ENCODE measurements at places on chromosomes 2 and 18.

DNA sequence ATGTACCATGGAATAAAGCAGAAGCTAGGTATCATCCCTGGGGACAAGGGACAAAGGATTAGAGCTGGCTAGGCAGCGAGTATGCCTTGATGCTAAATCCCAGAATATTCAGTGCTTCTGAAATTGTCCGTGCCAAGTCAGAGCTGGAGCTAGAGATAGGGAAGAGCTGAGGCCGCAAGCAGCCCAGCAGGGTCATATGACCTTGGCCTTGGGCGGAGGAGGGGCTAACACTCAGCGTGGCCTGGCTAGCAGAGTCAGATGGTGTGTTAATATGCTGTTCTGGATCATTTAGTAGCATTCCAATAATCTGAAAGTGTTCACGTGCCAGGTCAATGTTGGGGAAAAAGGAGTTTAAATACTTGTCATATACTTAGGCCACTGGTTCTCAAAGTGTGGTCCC, 374.8 kb downstream of the CLIP4 start:
- DNase-seq = no peak

GRCh38 chr2:119179991-119180390, 21.4 kb upstream of the C1QL2 start:
- no peak for DNase-seq

- peak; percentile 0 for DNase-seq
These were observed 887.9 kb downstream of the NRXN1 start for GRCh38 chr2:50143822-50144575.

DNA sequence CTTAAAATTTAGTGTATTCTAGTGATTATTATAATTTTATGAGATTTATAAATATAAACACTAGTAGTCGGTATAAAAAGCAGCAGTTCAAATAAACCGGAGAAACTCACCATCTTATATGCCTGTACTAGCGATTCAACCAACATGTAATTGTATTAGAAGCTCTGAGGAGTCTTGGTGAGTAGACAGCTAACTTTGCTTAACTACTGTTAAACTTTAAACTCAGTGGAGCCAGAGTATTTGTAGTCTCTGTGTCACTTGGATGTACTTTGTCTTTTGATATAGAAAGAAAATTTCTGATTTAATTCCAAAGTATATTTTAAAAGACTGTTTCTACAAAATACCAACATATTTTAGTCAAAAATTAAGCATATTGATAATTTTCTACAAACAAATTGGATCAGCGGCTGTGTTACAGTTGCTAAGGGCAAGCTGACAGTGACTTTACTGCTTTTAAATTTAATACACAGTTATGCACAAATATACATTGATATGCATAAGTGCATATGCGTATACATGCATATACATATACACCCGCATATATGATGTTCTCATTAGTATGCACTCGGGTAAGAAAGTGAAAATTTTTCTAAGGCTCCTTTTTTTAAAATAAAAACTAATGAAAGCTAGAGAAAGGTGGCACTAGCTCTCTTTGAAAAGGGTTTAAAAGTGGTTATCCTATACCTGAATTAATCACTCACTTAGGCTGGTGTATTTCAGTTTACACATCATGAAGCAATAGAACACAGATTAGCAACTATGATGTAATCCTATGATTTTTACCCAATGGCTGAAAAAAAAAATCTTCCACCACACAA, 374.5 kb downstream of the NCKAP5 start:
- no peak for DNase-seq

DNA sequence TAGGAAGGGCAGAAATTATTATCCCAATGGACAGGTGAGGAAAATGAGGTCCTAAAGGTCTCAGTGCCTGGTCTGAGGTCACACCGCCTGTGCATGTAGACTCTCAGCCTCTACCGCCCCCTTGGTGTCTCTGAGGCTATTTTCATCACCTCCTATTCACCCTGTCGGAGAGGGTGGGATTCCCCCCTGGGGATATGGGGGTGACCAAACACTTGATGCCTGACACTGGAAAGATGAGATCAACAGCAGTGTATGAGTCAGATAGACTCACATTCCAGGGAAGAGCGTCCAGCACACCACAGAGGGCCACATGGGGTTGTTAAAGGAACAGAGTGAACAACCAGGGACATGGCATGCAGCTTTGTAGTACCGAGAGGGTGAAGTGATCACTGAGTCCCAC, 199.7 kb downstream of the SMAD2 start:
- DNase-seq = no peak

- no peak for DNase-seq
These were observed 17.1 kb upstream of the HNMT start for GRCh38 chr2:137947032-137947727.

DNA sequence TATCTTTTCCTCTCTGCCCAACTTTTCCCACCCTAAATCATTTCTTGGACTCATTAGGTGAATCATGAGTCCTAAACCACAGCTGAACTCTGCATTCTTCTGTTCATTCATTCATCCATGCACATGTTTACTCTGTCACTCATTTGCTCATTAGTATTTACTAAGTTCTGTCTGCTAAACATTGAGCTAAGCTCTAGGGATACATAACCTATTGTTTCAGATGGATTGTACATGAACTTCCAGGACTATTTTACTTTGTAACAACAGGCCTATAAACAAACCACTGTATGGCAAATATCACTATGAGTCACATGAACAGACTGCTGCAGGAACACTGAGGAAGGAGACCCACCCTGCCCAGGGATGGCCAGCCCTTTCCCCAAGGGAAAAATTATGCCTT, 14.6 kb upstream of the DYNC2LI1 start:
- DNase-seq = no peak

GRCh38 chr18:64175432-64175831, 26.5 kb upstream of the LINC00305 start:
- DNase-seq = no peak

DNA sequence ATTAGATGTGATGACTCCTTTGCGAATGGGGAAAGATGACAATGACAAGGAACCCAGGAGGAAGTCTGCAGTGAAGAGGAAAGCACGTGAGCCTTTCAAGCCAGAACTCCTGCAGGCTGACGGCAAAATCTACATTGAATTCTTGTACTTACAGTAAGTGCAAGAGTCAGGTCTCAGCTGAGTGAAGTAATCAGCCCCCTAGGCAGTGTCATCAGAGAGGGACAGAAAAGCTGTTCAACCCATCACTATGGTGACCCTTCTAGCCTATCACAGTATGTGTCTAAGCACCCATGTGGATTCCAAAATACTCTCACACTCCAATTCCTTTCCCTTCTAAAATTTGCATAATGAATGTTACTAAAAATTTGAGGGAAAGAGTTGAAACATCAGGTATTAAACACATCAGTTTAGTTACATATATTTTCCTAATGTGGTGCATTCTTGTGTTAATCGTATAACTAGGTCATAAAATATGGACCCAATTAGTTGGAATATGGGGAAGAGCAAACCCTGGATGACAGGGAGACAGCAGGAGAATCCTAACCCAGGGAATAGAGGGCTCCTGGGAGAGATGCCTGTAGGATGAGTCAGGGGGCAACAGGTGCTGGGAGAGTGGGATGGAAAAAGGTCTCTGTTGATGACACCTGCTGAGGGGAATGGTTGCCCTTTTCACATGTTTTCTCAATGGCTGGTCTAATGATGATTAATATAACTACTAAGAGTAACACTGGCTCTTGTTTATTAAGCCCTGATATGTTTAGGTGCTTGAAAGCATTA, 39.5 kb downstream of the VWC2L start:
- DNase-seq = no peak

DNA sequence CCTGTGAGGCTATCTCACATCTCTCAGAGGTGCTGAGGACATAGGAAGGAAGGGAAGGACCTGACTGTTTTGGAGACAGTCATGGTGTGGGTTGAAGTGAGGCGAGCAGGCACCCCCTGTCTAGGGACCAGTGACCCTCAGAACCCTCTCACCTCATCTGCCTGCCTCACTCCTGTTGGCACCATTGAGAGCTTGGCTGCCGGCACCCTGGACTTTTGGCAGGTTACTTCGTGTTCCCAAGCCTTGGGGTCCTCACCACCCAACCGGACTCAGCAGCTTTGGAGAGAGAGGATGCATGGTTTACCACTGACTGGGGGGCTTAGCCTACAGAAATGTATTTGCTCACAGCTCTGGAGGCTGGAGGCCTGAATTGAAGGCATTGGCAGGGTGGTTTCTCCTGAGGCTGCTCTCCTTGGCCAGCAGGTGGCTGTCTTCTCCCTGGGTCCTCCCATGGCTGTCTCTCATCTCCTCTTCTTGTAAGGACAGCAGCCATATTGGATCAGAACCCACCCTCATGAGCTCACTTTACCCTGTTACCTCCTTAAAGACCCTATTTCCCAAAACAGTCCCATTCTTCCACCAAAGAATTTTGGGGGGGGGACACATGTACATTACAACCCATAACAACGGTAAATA, 142.0 kb downstream of the TSN start:
- peak; percentile 46 for DNase-seq

GRCh38 chr2:63875559-63876245, 34.0 kb downstream of the UGP2 start:
- no peak for DNase-seq

DNA sequence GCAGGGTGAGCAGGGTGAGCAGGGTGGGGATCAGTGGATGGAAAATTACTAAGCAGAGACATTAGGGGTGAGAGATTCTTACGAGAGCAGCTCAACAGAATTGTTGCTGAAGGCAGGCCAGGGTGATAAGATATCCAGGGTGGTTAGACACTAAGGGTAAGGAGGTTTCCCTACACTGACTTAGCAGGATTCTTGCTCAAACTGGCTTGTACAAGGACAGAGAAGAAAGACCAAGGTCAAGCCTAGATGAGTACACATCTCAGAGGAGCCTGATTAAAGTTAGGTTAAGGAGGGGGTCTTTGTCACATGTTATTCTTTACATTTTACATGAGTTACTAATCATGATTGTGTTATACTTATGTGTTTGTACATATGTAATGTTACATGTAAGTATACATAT, 262.8 kb upstream of the FANCL start:
- DNase-seq = no peak

DNA sequence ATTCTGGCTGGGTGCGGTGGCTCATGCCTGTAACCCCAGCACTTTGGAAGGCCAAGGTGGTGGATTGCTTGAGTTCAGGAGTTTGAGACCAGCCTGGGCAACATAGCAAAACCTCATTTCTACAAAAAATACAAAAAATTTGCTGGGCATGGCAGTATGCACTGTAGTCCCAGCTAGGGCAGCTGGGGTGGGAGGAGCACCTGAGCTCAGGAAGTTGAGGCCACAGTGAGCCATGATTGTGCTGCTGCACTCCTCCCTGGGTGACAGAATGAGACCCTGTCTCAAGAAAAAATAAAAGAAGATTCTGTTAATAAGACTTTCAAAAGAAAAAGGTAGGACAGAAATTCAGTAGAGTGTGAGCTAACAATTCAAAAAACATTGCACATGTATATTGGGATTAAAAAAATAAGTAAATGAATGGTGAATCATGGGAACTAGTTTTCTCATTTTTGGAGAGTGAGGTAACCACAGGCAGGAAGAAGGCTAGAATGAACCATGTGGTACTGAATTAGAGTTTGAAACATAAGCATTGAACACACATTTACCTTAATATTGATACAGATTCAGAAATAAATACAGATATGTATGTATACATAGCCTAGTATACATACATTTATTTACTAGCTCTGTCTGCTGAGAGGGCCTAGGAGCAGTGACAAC, 53.5 kb downstream of the NCOA1 start:
- no peak for DNase-seq

- DNase-seq = no peak
These were observed 15.9 kb upstream of the SEC11C start for GRCh38 chr18:59123588-59124369.

- no peak for DNase-seq
These were observed 55.9 kb downstream of the UNC50 start for GRCh38 chr2:98664323-98664722.

DNA sequence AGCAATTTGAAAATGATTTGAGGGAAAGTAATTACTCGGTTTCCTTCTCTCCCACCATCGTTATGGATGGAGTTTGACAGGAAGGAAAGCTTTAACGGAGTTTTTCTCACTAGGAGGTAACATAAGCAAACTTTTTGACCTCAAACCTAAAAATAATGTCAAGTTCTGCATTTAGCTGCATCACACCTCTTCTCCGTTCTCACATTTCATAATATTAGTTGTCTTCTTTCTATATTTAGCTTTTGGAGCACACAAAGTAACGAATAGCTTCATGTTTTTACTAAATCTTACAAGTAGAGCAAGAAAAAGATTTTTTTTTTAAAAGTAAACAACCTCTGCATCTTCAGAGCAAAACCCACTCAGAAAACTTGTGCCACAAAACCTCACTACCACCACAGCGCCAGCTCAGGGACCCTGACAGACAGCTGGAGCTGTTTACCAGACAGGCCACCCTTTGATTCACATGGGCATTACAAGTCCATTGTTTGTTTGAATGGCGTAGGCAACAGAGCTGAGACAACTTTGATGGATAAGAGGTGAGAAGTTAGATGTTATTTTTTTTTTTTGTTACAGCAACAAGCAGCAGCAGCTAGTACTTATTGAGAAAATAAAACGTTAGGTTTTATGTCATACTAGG, 21.9 kb upstream of the ICOS start:
- DNase-seq = no peak

DNA sequence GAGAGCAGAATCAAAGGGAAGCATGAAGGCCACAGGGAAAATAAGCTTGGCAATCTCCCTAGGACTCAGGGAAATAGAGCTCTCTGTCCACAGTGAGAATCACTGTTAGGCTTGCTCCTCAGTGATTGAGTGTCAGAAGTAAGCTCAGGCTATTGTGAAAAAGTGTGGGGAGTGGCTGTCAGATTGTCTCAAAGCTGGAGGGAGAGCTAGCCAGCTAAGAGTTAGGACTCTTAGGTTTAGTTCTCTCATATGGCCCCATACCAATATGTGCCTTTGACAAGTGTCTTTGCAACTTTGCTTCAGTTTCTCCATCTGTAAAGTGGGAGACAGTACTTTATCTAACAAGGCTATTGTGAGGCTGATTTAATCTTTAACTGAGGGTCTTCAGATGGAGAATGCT, 17.2 kb downstream of the EIF4E2 start:
- no peak for DNase-seq

DNA sequence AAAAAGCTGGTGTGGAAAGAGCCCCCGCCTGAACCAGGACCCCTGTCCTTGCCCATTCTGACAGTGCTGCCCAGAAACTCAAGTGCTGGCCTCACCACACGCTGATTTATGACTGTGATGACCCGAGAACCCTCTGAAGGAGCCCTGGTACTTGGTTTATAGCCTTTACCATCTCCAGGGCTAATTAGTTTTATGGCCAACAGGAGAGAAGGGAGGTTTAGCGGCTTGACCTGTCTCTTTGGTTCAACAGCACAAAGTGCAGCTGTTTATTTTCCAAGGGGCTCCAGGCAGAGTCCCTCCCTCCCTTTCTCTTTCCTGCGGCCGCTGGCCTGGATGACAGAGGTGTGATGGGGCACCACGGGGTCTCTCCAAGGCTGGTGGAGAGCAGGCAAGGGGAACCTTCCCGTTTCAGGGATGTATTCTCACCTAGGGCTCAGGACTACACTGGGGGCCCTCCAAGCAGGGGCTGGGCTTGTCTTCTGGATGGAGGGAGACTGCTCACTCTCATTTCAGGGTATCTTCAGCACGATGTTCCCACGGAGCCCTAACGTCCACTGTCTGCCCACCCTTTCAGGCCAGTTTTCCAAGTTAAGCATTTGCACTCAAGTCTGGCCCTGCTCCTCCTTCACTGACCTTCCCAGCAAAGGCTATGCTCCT, 174.2 kb upstream of the GLI2 start:
- no peak for DNase-seq

- no peak for DNase-seq
These were observed 5.6 kb downstream of the QPCT start for GRCh38 chr2:37350034-37350433.

Measured in GM12892 (cell line).